RPMI7951 (cell line): ENCODE measurements at places on chromosomes 3 and 15. TPM values are rescaled to one million over a fixed set of nuclear protein-coding genes. Genes with fewer than 3 reads are reported as not detected.
A peak's percentile ranks its signal among the peaks of the same experiment; 100 is the strongest.

Gene DUOXA2
- total RNA-seq = not detected in 2 replicates

DNA sequence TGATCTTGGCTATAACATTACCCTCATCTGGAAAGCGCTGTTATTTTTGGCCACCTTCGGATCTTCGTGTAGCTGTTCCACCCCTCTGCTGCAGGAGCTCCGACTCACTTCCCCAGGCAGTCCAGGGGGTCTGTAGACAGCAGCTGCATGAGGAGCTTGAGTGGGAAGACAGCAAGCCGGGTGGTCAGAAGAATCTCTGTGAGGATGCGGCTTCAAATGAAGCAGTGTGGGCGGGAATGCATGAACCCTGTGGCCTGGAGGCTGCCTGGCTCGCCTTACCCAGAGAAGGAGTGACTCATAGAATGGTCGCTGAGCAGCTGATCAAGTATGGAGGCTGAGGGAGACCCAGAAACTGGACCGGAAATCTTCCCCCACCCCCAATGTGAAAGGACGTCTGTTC, 45.2 kb upstream of the NR2F2 start:
- DNase-seq = peak; percentile 99

DNA sequence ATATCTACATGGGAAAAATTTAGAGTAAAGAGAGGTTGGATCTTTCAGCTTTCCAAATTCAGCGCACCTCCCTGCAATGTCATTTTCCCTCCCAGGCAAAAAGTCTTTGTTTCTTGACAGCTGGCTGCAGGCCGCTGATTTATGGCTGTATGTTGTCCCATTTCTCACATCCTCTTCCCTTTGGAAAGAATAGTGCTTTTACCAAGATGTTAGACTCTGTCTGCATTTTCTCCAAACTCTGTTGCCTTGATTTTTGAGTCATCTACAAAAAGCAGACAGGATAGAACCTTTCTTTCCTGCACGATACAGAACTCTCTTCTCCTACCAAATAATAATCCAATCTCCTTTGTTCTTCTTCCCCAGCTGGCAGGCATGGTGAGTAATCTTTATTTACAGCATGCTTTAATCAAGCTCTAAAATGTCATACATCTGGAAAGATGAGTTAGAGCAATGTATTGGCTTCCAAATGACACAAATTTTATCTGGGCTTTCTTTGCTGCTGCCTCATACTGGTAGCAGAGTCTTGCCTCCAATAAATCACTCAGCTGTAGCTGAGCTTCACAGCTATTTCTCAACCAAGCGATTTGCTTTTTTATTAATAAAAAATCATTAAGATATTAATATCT, 101.9 kb downstream of the PIK3R4 start:
- DNase-seq = no peak

Gene IL16
- total RNA-seq = 0.96 and 1.4 TPM in 2 replicates
